ENCODE measurements at places on chromosomes 5 and 9.

GRCh38 chr9:111065414-111065813 lies 27.1 kb upstream of the LPAR1 start:
- no peak for DNase-seq

DNA sequence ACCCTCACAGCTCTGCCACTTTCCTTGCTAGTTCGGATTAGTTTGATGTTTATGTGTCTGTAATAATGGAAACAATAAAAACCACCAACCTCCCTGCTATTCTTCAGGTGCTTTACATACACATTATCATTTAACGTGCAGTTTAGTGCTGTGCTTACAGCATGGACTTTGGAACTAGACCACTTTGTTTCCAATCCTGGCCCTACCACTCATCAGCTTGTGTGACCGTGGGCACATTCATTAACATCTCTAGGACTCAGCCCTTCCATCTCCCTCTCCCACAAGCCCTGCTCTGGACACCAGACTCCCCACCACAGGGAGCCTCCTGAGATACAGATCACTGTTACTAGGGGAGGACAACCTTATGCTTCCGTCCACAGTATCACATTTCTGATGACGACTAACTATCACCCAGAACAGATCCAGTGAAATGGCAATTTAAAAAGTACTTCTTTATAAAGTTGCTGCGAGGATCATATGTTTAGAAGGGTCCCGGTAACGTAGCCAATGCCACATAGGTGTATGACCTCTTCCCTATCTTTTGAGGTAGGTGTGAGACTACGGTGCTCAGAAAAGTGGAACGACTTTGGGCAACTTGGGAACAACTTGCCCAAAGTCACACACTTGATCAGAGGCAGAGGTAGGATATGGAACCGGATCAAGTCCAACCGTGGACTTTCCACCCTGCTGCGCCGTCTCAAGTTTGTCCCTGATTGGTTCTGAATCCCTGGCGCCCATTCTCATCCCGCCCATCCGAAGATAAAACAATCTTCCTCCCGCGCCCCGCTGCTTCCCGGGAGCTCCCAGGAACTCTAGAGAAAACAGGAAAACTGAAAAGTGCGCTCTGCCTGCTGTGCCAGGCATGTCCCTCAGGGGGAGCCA lies 132.4 kb upstream of the NIPBL start:
- DNase-seq = no peak

DNA sequence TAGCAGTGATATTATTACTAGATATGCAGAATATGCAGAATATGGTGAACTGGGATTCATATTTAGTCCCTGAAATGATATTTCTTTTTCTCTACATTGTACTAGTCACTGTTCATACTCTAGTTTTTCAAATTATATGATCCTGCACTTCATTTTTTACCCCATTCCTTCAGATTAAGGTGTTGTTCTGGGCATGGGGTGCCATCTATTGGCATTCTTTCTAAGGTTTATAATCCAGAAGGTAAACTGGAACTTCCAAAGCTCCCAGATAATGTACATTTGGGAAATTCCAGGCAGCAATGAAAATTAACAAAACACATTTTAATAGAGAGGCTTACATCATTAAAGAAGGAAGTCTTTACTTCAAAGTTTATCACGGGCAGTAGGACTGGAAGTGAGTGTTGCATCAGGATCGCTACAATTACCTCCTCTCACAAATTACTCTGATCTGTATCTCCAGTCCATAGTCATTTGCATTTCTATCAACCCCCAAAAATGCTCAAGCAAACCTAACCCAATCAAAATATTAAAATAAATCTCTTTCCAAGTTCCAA lies 12.5 kb downstream of the RFX3 start:
- DNase-seq = no peak

GRCh38 chr5:154191467-154192261 lies 1.1 kb downstream of the GALNT10 start:
- no peak for DNase-seq

DNA sequence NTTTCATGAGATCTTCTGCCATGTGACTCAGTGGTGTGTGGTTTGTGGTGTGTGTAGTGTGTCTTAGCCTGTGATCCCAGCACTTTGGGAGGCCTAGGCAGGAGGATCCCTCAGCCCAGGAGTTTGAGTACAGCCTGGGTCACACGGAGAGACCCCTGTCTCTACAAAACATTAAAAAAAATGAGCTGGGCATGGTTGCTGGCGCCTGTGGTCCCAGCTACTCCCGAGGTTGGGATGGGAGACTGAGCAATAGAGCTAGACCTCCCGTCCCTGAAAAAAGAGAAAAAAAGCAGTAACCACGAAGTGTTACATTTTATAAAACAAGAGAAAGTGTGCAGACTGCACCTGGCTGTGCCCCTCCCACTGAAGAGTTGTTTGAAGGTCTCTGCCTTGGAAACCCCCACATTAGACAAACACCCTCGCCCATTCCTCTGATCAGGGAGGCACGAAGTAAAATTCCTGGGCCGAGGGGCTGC lies 21.2 kb upstream of the RNU6ATAC start:
- no peak for DNase-seq

- no peak for DNase-seq
Observed at GRCh38 chr9:21708856-21709255, 93.6 kb upstream of the MTAP start.
